ENCODE measurements at places on chromosomes 2 and 18. TPM values are rescaled to one million over a fixed set of nuclear protein-coding genes. Genes with fewer than 3 reads are reported as not detected.

GRCh38 chr2:216756435-216756834, 61.1 kb upstream of the IGFBP5 start:
- no peak for DNase-seq

GRCh38 chr2:145020694-145021093, 500.8 kb upstream of the ZEB2 start:
- DNase-seq, result peak; percentile 70

- DNase-seq, result no peak
These were observed 6.7 kb upstream of the TMEM177 start for GRCh38 chr2:119672161-119672862.

GRCh38 chr2:32711219-32711618, 83.4 kb downstream of the TTC27 start:
- DNase-seq, result peak; percentile 93

DNA sequence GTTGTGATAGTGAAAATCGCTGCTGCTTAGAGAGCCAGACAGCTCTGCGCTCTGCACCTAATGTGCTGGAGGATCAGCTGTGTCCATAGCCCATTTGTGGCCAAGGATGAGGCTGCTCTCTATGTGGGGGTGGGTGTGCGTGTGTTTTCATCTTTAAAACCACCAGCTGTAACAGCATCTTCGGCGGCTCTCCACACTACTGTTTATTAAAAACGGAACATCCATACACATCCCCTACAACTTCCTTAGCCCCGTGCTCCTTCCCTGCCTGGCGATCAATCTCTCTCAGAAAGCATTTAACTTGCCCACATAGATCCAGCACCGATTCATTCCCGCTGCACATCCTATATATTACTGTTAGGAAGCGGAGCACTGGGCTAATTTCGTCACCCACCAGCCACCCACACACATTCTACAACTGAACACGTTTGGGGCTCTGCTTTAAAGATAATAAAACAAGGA, 1.6 kb downstream of the CELF4 start:
- no peak for DNase-seq

DNA sequence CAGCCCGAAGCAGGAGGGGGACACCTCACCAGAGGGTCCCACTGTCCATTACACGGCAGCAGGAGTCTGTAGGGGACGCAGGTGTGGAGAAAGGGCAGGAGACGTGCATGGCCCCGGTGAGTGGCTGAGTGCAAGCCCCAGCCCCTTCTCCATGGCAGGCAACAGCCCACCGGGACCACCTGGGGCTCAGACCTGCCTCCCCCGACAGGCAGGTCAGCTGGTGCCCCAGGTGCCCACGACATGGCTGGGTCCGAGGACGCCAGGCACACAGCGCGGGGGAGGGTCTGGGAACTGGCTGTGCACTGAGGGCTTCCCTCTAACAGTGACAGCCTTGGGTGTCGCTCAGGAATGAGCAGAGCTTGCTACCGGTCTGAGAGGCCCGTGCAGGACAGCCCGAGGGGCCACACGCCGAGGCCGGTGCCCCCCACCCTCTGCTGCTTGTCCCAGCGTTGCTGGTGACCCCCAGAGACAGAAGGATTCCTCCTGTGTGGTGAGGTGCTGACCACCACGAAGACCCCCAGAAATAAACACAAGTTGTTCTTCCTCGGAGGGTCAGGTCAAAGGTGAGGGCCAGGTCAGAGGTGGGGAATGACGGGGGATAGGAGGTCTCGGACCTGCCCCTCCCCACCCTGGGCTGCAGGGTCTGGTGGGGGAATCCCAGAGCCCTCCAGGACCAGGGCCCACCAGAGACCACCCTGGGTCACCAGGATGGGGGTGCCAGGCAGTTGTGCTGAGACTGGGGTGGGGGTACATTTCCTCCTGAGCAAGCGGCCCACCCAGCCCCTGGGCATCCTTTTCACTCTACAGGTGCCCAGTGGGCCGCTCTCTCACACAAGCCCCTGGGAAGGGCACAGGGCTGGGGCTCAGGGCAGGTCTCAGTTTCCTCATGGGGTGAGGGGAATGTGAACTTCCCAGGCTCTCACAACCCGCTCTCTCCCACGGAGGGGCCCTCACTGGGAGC, 50.6 kb downstream of the SLC66A2 start:
- no peak for DNase-seq

DNA sequence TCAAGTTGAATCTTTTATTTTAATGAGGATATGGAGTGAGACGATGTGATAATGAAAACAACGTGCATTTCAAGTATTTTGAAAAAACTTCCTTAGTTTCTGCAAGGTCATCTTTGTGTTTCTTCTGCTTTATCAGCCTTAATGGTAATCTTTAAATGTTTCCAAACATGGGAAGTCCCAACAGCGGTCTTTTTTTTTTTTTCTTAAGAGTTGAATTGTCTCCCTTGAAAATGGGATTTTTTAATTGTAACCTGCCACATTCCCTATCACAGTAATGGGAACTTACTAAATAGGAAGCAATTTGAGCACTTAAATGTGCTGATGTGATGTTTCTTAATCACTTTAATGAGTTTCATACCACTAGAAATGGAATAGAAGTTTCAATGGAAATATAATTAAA, 45.8 kb downstream of the ATIC start:
- DNase-seq, result peak; percentile 54

DNA sequence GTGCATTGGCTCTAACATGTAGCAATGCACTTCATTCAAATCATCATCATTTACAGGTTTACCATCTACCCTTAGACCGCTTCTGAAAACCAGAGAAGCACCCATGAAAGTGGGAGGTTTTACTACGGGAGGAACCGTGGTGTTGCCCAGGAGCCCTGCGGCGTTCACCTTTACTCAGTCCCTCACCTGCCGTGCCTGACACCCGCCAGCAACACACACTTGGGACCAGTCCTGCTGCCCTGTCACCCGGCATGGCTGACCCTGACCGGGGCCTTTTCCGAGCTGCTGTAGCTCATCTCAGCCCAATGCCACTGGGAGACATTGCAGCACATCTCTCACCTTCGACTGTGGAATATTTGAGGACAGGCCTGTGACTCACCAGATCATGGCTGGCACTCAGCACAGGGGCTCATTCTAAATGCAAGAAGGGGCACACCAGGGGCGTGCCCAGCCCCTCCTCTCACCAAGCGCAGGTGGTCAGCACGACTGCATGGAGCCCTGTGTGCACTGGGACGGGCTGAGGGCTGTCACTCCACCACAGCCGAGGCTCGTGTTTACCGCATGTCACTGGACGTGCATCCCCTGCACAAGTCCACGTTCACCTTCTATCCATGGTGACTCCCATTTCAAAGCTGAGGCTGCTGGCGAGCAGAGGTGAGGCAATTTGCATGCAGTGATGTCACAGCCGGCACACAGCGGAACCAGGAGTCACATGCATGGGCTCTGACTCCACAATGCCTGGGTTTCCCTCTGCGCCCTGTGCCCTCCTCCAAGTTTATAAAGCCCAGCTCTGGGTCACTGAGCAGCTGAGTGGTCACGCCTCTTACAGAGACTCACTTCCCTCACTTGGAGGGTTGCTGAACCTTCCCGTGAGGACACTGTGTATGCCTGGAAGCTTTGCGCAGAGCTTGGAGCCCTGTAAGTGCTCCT, 76.7 kb upstream of the SNTG2 start:
- no peak for DNase-seq

DNA sequence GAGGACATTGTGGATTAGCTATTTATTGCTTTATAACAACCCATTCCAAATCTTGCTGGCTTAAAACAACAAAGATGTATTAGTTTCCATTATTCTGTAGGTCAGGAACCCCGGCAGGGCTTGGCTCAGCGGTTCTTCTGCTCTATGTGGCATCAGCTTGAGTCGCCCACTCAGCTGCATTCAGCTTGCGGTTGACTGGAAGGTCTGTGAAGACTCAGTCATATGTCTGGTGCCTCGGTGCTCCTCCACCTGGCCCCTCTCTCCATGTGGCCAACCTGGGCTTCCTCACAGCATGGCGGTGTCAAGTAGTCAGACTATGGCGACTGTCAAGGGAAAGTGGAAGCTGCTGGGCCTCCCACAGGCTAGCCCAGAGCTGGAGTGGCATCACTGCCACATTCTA, 48.6 kb downstream of the EMILIN2 start:
- no peak for DNase-seq

DNA sequence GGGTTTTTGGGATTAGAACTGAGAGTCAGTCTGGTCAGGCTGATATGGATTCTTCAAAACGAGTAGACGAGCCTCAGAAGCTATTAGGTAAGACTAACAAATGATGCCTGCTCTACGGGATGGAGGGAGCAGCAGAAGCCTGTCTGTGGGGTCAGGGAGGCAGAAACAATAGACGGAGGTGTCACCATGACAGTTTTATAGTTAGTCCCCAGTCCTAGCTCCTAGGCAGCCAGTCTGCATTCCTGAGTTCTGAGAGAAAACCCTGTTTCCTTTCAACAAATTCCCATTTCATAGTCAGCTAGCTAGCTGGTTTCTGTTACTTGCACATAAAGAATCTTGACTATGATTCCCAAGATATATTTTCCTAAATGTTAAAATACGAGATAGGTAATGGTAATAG, 542.1 kb downstream of the PID1 start:
- DNase-seq, result no peak

- no peak for DNase-seq
These were observed 3.2 kb upstream of the HOXD12 start for GRCh38 chr2:176096243-176096985.

- no peak for DNase-seq
These were observed 185.2 kb upstream of the ID2 start for GRCh38 chr2:8496617-8497016.

GRCh38 chr2:127874378-127875269, 11.1 kb downstream of the AMMECR1L start:
- no peak for DNase-seq

- no peak for DNase-seq
These were observed 73.1 kb upstream of the RMDN2 start for GRCh38 chr2:37851828-37852584.

DNA sequence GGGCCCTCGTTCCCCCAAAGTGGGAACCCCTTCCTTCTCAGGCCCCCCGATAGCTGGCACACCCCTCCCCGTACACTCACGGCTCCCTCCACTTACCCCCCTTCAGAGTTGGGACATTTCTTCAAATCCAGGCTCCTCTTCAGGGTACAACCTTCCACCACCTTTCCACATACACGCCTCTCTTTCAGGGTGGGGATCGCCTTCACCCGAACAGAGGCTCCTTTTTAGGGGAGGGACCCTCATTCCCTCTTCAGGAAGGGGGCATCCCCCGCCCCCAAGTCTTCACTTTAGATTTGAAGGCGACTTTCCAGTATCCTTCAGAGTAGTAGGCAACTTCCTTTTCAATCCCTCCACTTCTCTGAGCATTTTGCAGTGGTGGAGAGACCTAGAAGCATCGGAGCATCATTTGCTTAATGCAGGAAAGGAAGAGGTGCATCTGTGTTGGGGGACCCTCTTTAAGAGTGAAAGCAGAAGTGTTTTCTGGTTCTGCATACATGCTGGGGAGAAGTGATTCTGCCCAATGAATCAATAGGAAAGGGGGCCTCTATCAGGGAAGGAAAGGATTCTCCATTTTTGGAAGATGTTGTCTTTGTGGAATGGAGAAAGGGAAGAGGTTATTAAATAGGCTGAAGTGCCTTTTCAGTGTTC, 845 bp downstream of the EML4 start:
- DNase-seq, result peak; percentile 15

- DNase-seq, result no peak
These were observed 53.7 kb downstream of the BCL11A start for GRCh38 chr2:60499651-60500265.

GRCh38 chr18:58394602-58395425, 234.1 kb downstream of the ALPK2 start:
- peak; percentile 46 for DNase-seq

- DNase-seq, result peak; percentile 26
These were observed 2.8 kb downstream of the ONECUT2 start for GRCh38 chr18:57437766-57438671.

DNA sequence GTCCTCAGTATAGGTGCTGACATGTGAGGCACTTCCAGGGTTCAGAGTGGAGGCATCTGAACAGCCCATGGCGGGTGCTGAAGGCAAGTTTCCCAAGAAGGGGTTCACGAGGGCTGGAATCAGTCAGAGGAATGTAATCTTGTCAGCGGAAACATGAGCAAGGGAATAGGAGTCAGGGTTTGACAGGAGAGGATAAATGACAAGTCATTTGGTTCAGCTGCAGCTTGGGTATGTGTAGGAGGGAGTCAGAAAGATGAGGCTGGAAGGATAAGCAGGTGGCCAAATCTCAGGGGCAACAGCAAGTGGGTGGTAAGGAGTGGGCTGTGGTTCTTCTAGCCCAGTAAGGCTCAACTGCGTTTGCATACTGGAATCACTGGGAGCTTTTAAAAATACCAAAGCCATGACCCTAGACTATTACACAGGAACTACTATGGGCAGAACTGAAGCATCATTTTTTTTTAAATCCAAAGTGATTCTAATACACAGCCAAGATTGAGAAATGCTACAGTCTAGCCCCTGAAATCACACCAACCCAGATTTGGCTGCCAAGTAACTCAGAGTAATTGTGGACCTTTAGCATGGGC, 41.8 kb upstream of the NAB1 start:
- DNase-seq, result peak; percentile 83

GRCh38 chr18:40019797-40020392, 1935.1 kb upstream of the PIK3C3 start:
- no peak for DNase-seq

DNA sequence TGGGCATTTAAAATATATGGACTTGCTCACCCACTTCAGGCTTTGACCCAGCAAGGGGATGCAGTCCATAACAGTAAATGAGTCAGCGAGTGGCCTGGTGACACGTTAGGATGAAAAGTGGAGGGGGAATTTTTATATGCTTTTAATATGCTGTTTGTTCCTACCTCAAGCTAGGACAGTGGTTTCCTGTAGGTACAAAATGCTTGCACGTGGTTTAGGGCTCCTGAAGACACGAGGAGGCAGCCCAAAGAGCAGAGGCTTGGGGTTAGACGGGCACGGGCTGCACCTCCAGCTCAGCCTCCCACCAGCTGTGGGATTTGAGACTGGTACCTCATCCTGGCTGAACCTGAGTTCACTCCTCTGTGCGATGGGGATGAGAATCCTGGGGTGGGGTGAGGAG, 306.2 kb upstream of the CXCR4 start:
- DNase-seq, result no peak

DNA sequence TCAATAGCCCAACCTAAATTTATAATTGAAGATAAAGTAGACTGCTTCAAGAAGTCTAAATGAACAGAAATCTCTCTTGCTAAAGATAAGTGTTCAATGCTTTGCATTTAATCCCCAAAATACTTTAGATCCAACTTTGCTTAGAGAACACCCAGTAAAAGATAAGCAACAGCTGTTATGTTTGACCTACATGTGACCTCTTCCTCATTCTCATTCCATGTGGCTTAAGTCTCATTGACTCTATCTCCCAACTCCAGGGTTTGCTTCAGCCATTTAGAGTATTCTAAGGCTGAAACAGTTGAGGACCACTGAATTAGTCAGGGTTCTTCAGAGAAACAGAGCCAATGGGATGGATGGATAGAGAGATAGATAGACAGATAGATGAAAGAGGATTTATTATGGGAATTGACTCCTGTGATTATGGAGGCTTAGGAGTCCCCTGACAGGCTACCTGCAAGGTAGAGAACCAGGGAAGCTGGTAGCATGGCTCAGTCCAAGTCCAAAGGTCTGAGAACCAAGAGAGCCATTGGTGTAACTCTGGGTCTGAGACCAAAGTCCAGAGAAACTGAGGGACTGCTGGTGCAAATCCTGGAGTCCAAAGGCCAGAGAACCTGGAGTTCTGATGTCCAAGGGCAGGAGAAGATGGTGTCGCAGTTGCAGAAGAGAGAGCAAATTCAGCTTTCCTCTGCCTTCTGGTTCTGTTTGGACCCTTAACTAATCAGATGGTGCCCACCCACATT, 32.1 kb downstream of the CRYGD start:
- DNase-seq, result no peak

- peak; percentile 49 for DNase-seq
These were observed 10.0 kb downstream of the INPP4A start for GRCh38 chr2:98454500-98455235.

The SERPINB13 gene
- not detected for polyA plus RNA-seq

The RAX gene
- polyA plus RNA-seq, result not detected

The UGT1A5 gene
- polyA plus RNA-seq, result not detected

The TWSG1 gene
- 80.4 TPM for polyA plus RNA-seq

The CHRND gene
- polyA plus RNA-seq, result not detected
